ENCODE measurements at places on chromosomes 5 and 9.
A peak's percentile ranks its signal among the peaks of the same experiment; 100 is the strongest.

DNA sequence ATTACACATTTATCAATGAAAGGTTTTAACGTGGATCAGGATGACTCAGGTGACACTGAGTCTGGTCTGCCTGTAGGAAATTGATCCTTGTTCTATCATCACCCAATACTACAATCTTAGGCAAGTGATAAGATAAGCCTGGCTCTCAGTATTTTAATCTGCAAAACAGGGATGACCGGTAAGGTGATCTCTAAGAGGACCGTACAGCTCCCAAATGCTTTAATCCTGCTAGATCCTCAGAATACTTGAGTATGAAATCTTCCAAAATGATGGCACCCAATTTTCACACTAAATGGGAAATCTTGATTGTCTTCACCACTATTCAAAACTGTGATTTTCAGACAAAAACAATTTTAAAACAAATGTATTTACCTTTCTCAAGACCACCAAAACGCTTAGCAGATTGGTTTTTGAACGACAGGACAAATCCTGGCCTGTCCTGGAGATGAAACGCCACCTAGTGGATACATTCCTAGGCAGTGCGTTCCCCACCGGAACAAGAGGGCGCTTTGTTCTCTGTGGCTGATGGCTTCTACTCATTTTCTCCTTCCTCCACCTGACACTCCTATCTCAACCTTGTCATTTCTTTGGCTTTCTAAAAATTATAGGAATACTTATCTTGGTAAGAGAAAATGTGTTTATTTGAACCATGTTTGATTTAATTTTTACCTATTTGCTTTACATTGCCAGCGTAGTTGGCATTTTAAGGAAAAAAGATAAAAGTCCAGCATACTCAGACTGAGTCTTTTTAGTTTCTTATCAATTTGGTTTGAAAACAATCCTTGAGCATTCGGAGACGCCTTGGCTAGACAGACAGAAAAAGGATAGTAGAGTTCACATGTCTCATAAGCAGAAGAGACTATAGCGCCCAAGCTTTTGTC is 41.2 kb upstream of the VCAN start:
- DNase-seq, result peak; percentile 83

GRCh38 chr5:2690293-2690692 is 61.2 kb downstream of the IRX2 start:
- no peak for DNase-seq

DNA sequence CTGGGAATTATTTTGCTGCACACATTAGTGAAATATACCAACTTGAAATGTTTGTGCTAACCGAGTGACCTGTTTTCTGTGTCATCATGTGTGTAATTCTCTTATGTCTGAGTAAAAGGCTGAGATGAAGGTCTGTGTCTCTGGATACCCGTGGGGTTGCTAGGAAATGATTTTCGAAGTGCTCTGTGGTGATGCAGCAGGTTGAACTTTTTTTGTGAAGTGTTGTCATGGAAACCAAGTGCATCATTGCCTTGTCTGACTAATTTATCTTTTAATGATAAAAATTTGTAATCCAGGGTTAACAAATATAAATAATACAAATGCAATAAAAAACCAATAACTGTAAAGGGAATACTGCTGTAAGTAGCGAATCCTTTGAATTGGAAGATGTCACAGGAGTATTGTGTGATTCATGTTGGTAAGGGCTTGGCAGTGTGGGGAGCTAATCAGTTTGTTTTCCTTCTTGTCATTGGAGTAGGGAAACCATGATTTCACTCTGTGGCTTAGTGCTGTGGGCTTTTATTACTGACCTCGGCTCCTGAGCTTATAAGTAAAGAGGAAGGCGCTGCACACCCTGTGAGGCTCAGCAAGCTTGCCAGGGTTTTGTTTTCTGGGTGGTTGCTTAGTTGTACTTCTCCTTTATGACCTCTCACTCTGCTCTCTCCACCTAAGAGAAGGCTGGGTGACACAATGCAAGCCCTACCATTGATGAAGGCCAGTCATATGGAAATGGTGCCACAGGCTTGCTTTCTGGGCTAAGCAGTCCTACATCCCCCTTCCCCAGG is 22.3 kb downstream of the PDE8B start:
- DNase-seq, result no peak

DNA sequence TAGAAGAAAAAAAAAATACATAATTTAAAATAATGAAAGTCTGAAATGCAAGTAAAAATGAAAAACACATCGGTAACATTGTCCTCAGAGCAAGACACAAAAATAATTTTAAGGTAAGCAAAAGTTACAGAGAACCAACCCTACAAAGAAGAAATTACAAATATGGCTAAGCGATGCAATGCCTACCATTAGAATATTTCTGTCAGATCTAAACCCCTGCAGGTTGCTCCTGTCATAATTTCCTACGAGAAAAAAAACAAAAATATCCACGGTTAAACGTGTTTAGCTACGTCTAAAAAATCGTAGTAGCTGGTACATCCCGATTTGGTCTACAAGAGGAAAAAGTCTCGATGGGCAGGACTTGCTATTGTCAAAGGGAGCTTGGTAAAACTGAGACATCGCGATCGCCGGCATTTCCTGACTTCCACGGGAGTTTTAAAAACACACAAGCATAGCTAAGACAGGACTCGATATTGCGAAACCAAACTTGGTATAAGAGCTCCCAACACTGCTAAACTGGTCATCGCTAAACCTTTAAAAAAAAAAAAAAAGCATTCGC is 1.1 kb upstream of the ANXA2R start:
- DNase-seq, result no peak

GRCh38 chr9:4691795-4692194 is 12.4 kb downstream of the CDC37L1 start:
- DNase-seq, result no peak

DNA sequence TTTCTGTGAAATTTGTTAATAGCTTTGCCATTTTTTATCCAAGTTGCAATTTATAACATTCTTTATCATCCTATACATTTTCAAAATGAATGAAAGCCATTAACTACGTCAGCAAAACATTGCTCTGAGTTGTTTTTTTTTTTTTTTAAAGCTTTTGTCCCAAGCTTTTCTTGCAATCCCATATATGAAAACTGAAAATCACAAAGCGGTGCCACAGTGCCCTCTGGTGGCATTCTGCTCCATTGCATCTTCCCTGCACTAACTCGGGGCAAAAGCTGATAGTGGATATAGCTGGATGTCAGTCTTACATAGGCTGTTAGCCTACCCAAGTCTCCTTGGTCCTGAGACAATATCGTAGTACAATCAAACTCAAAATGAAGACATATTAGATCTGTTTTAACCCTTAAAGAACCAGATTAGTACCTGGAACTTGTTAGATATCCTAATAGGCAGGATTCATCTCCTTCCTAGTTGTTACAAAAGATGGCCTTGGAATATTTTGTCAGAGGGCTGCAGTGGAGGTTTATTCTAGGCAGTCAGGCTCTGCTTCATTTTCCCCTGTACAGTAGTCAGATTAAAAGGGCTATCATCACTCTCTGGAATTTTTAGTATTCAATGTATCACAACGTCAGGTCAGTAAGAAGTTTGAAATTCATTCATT is 669.9 kb downstream of the PTPRD start:
- DNase-seq, result peak; percentile 69

GRCh38 chr5:117191251-117191650 is 616.6 kb upstream of the SEMA6A start:
- DNase-seq, result no peak

DNA sequence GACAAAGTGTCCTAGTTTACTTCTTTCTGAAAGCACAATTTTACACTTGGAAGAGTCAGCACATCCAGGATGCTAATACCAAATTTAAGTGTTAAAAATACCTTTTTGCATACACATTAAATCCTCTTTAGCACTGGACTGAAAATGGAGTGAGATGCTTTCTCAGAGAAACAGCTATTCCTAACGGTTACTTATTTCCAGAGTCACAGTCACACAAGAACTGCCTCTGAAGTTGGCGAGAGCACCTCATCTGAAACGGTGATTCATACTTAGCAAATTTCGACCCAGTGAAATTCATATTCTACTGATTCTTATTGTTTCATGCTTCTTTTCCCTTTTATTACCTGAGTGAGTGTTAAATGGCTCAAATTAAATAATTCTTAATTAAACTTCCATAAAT is 12.2 kb downstream of the CDH18 start:
- no peak for DNase-seq

- no peak for DNase-seq
Observed at GRCh38 chr9:109232449-109233237, 65.6 kb upstream of the FRRS1L start.
